ENCODE measurements at places on chromosomes 2 and 18.
A peak's percentile ranks its signal among the peaks of the same experiment; 100 is the strongest.

DNA sequence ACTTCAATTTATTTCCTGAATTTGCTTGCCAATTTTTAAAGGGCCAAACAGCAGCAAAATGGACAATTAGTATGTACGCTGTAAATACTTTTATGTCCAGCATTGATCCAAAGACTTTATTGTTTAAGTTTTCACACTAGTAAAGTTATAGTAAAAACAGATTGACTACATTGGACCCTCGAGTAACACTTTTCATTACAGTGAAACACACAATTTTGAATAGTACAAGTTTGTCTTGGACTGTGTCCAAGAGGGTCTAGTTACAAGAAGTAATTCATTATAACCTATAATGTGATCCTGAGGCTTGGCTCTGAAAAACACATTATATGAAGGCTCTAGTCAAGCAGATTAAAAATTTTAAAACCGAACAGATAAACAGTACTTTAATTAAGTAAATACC, 11.4 kb upstream of the RBBP8 start:
- DNase-seq: no peak

DNA sequence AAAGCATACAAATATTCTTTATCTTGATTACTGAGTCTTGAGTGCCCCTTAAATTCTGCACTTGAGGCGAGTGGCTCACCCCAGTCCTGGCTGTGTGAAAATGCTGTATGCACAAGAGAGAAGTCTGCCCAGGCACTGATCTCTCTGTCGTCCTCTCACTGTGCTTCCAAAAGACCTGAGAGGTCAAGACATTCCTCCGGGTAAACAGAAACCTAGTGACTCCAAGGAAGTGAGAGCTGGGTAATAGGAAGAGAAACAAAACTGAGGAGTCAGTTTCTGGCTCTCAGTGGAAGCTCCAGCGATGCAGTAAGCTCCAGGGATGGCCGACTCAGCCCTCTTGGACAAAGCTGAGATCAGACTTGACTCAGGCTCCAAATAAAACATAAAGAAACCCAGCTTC, 70.9 kb downstream of the AAK1 start:
- DNase-seq: no peak

- no peak for DNase-seq
Observed at GRCh38 chr2:241539616-241540374, 18.8 kb upstream of the BOK start.

- DNase-seq: no peak
Observed at GRCh38 chr2:159890551-159891266, 92.7 kb upstream of the CD302 start.

DNA sequence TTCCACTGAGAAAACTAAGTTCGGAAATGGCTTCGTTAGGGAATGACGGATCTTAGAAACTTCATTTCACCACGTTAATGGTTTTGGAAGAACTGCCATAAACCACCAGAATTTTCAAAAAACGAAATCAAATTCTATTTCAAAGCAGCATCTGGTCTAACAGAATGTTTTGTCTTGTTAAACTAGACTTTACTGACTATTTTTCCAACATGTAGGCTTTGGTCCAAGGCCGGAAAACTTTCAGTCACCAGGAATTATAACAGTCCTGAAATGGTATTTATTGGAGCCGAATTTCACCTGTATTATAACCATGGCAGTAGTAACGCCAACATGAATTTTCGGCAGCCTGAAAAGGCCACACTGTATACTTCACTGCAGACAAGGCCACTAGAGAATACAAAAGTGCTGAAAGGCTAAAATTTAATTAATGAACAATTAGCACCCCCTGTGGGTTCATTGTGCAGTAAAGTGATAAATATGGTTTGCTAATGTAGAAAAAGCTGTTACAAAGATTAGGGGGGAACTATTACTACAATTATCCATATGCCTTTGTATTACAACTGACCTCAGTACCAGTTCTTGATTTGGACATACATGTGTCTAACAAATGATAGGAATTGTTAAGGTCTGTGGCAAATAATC, 116.4 kb downstream of the ZNF521 start:
- DNase-seq: no peak

- DNase-seq: no peak
Observed at GRCh38 chr2:70305531-70305930, 3.7 kb upstream of the FAM136A start.

DNA sequence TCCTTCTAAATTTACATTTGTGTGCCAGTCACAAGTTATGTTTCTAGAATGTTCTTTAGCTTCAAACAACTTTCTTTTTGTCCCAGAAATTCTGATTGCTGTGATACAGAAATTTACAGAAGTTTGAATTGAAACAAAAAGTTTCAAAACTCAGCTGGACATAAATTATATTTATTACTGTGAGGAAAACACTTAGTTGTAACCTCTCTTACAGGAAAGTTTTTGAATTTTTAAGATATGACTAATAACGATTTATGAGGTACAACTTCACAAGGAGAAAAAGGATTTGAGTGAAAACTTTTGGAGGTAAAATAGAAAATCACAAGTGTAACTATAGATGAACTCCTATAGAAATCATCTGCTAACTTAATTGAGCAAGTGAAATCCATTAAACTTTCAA, 205.3 kb downstream of the TMEM247 start:
- no peak for DNase-seq

DNA sequence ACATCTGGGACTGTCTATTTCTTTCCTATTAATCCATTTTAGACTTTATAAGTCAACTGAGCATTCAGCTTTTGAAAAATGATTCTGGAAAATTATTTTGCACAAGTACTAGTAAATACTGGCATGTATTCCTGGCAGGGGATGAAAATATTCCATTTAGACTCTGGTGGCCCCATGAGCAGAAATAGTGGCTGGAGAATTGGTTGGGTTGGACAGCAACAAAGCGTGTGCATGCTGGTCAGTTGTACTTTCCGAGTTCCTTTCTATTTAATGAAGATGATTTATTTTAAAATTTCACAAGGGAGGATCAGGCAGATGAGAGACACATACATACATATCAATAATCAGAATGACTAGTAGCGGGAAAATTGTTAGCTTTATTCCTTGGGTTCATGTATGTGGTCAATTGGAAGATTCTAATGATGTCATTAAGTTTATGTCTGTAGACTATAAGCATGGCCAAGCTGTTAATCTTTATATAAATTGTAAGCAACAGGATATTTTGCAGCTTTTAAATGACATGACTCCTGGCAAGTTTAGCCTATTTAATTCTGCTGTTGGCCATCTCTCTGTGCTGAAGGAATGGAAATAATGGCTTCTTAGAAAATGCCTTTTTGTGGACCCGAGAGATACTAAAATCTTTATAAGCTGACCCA, 541.6 kb downstream of the SLC4A3 start:
- DNase-seq: no peak

GRCh38 chr2:175811971-175812370, 190.1 kb downstream of the LNPK start:
- DNase-seq: no peak

DNA sequence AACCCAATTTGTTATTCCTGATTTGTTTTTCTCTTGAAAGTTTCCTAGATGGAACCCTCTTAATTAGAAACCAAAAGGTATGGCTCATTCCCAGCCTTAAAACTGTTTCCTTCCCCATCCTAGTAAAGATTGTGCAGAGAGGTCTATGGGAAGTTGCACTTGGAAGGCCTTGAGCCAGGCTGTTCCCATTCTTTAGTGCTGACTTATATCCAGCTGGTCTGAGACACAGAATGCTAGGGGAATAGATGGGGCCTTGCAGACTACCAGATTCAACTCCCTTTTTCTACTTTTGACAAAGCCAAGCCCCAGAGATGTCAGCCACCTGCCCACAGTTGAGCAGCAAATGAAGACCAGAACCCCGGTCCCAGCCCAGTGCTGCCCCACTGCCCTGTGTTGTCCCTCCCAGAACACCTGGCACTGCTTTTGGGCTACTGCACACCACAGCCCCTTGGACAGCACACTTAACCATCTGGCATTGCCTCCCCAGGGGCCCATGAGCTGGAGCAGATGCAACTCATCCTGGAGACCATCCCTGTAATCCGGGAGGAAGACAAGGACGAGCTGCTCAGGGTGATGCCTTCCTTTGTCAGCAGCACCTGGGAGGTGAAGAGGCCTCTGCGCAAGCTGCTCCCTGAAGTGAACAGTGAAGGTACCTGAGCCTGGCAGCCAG, 98.2 kb downstream of the MRO start:
- no peak for DNase-seq

GRCh38 chr2:238853721-238854120, 5.8 kb downstream of the TWIST2 start:
- no peak for DNase-seq

- DNase-seq: no peak
Observed at GRCh38 chr2:61605245-61605644, 67.1 kb upstream of the XPO1 start.

DNA sequence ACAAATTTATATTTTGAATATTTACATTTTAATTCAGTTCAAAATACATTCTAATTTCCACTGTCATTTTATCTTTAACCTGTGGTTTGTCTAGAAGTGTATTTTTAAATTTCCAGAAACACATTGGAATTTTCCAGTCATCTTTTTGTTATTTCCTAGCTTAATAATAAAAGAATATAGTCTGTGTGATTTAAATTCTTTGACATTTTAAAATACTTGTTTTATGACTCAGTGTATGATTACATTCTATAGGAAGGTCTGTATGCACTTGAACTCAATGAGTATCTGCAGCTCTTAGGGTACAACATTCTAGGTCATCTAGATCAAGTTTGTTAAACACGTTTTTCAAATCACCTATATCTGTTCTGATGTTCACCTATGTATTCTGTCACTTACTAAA, 88.3 kb upstream of the MBOAT2 start:
- DNase-seq: no peak

GRCh38 chr2:239295377-239296019, 105.3 kb downstream of the HDAC4 start:
- no peak for DNase-seq

DNA sequence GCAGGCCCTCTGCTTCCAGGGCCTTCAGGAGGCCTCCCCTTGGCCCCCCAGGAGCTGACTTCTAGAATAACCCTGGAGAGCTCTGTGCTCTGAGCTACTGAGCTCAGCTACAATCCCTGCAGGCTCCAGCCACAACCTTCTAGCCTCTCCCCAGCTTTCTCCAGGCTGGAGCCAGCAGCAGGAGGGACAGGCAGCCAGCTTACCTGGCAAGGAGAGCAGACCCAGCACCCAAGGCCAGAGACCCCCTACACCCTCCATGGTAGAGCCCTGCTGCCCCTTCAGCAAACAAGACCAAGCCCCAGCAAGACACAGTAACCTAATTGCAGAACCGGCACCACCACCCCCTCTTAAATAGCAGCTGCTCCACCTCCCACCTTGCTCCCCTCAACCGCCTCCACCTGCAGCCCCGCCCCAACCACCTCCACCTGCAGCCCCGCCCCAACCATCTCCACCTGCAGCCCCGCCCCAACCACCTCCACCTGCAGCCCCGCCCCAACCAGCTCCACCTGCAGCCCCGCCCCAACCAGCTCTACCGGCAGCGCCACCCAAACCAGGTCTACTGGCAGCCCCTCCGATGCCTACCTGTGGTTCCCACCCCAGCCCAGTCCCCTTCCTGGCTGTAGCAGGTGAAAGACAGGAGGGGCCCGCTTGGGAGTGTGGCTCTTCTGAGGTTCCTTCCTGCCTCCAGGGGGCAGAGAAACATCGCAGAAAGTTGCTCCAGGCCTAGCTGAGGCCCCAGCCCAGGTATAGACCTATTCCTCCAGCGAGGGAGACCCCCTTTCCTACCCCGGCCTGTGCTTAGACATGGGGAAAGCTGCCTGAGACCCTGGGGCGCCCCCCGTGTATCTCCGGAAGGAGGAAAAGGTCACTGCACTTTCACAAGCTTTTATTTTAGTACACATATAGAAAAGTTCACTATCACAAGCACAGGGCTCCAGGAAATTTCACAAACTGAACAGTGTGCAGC, at the start of gene ASTL:
TSS of gene ASTL (minus strand) at position 324 of the 967 bp plus-strand sequence. CDS start at position 258, 66 bp downstream.
- peak; percentile 54 for DNase-seq

- no peak for DNase-seq
Observed at GRCh38 chr2:95077861-95078603, 43.6 kb downstream of the MRPS5 start.

- no peak for DNase-seq
Observed at GRCh38 chr2:112814278-112814677, 22.3 kb downstream of the IL1B start.

DNA sequence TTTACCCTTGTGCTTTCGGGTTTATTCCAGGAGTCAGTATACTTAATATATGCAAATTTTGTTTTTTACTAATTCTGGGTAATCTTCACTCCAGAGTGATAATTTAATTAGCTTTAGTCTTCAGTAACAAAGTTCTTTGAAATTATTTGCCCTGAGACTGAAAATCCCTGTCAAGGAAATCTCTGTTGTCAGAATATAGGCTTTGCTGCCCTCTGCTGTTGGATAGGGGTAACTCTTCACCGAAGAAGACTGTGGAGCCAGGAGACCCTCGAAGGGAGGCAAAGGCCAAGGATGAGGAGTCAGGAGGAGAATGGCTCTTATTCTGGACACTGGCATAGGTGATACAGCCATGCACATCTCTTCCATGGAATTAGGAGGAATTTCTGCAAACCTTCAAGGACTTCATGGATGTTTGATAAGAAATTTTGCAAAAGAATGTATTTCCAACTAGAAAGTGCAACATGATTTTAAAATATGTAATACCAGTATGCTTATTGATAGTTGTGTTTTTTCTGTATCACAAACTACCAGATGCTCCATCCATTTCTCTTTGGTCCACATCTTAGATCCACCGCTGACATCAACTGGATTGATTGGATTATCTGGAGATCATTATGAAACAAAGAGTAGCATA, 182.3 kb downstream of the RDH14 start:
- DNase-seq: no peak

- DNase-seq: no peak
Observed at GRCh38 chr2:108910011-108910431, 79.0 kb downstream of the EDAR start.

GRCh38 chr2:224793946-224794345, 77.8 kb upstream of the CCDC195 start:
- DNase-seq: no peak

- no peak for DNase-seq
Observed at GRCh38 chr2:209633911-209634310, 137.7 kb upstream of the UNC80 start.

GRCh38 chr18:5967666-5968065, 72.3 kb upstream of the TMEM200C start:
- no peak for DNase-seq

GRCh38 chr18:22342625-22343024, 75.1 kb downstream of the CTAGE1 start:
- no peak for DNase-seq

DNA sequence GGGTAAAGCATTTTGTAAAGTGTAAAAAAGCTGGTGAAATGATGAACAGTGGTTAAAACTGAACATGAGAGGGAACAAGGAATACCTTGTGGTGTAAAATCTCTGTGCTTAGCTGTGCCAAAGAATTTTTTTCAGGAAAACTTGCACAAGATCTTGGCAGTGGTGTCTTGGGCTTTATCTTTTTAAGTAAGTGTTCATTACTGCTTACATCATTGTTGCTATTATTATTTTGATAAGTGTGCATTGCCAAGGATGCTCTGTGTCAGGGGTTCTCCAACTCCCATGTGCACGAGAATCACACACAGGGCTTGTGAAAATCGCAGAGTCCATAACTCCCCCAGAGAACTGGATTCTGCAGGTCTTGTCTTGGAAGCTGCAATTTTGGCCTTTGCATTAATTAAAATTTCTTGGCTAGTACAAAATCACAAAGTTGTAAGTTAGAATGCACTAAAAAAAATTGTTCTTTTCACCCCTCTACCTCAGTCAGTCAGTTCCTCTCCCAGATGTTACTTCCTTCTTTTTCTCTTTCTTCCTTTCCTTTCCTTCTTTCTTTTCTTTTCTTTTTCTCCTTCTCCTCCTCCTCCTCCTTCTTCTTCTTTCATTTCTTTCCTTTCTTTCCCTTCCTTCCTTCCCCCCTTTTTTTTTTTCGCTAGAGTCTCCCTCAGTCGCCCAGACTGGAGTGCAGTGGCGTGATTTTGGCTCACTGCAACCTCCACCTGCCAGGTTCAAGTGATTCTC, 37.8 kb downstream of the GATA6 start:
- DNase-seq: no peak
